ENCODE measurements at places on chromosomes 6 and 20. TPM values are rescaled to one million over a fixed set of nuclear protein-coding genes. Genes with fewer than 3 reads are reported as not detected.

MOG gene
- not detected for total RNA-seq

GRCh38 chr6:33317669-33318425 lies at the start of gene ZBTB22:
Gene ZBTB22 (minus strand): TSS chr6:33317744. CDS start chr6:33316916, 828 bp downstream.
- DNase-seq: peak; percentile 99

ZNF334 gene
- total RNA-seq: 20.5 TPM

DNA sequence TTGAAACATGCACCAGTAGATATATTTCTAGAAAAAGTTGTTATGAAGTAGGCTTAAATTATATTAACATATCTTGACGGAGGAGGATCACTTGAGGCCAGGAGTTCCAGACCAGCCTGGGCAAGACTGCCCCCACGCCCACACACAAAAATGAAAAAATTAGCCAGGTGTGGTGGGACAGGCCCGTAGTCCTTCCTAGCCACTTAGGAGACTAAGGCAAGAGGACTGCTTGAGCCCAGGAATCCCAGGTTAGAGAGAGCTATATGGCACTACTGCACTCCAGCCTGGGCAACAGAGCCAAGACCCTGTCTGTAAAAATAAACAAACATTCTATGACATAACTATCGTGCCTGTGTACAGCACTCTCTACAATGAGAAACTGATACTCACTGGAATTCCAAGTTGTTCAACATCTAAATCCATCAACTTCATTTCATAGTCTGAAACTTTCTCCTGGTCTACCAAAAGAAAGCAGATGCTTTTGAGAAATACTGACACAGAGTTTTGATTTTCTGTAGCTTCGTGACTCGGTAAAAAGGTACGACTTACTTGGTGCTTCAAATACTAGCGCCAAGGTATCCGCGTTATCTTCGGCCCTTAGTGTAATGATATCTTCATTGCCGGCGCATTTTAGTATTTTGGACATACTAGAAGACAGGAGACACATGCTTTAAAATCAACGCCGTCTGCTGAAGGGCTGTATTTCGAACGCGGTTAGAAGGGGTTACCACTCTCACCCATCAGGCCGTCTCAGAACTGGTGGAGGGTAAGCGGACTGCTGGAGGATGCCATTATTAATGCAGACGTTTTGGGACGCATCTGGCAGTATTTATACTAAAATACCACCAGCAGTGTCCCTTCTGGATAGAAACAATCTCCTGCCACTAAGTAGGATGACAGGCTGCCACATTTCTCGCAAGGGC lies 1.3 kb downstream of the PCNA start:
- no peak for DNase-seq

- no peak for DNase-seq
Observed at GRCh38 chr6:80477591-80477990, 371.1 kb downstream of the BCKDHB start.

DNA sequence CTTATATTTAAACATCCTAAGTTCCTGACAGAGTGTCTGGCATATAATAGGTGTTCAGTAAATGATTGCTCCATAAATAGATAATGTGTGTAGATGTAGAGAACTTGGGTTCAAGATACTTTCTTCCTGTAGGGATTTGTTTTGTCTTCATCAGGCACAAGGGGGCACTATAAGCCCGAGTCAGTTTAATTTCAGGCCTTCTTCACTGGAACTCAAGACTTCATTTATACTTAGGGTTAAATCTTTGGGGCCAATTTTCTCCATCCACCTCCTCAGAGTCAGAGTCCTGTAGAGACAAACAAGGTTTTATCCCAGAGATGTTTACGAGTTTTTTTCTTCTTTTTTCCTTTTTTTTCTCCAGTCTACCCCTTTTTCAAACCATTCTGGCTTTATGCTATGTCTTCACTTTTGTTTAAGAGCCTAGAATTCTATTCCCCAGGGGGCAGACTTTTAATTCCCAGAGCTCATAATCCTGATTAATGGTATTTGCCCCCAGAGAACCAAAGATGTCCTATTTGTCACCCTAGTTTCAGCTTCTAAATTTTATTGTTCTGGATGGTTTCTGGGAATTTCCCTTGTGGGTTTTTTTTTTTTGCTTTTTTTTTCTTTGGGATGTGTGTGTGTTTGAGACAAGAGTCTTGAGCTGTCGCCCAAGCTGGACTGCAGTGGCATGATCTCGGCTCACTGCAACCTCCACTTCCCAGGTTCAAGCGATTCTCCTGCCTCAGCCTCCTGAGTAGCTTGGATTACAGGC lies 88.4 kb downstream of the HFE start:
- no peak for DNase-seq

GRCh38 chr20:37299718-37300528 lies 10.5 kb downstream of the MANBAL start:
- DNase-seq: no peak

- no peak for DNase-seq
Observed at GRCh38 chr6:92363111-92363510, 1056.2 kb downstream of the EPHA7 start.

DNA sequence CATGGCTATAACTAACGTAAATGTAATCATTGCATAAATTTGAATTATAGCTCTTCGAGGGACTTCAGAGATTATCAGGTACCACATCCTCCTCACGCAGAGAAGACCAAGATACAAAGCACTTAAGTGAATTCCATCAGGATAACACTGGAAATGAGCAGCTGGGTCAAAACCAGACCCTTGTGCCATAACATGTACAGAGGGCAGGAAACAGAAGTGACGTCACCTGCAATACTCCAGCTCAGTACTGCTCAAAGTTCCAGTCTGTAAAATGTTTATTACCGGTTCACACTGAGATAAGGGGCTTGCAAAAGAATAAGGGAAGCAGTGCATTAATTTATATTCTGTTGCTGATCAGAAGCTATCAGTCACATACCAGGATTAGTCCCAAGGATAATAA lies 45.8 kb downstream of the RGS17 start:
- no peak for DNase-seq

- no peak for DNase-seq
Observed at GRCh38 chr6:34855463-34855862, 32.4 kb downstream of the TAF11 start.

DNA sequence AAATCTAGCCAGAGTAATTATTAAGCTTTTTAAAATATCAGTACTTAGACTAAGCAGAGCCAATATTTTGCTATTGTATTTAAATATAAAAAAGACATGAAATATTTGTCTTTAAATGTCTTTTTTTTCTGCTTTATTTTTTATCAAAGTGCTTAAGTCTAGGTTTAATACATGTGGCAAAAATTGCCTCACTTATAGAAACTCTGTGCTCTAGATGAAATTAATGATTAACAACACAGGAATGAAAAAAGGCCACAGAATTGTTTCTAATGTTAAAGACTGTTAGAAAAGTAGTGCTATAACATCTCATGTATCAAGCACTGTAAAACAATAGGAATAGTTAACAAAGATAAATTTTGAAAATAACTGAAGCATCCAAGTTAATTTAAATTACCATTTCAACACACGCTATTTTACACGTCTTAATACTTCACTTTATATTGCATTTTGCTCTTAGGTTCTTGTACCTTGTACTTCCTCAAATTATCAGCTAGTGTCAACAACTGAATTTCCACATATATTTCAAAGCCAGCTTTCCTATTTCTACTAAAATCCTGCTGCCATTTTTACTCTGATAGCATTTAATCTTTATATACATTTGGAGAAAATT lies 1515.1 kb downstream of the HACE1 start:
- DNase-seq: no peak

GGTLC1 gene
- total RNA-seq: not detected

GRCh38 chr20:10965936-10966470 lies 292.2 kb upstream of the JAG1 start:
- no peak for DNase-seq

TXLNB gene
- 8.0 TPM for total RNA-seq

DNA sequence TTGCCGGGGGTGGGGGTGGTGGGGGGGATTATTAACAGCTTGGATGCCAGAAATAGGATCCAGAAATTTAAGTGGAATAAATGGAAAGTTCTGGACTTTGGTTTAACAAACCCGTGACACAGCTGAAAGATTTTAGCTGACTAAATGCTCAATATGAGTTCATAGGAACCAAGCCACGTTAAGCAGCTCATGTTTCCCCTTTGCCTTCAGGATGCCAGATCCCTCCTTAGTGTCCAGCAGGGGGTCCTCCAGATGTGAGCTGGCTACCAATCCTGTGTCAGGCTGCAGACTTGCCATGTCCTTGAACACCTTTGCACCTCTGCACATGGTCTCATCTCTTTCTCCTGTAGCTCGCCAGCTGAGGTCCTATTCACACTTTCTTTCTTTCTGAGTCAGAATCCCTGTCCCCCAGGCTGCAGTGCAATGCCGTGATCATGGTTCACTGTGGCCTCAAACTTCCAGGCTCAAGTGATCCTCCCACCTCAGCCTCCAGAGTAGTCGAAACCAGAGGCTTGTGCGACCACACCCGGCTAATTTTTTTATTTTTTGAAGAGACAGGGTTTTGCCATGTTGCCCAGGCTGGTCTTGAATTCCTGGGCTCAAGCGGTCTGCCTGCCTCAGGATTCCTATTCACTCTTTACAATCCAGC lies 133.3 kb upstream of the ARMC2 start:
- DNase-seq: no peak

DNA sequence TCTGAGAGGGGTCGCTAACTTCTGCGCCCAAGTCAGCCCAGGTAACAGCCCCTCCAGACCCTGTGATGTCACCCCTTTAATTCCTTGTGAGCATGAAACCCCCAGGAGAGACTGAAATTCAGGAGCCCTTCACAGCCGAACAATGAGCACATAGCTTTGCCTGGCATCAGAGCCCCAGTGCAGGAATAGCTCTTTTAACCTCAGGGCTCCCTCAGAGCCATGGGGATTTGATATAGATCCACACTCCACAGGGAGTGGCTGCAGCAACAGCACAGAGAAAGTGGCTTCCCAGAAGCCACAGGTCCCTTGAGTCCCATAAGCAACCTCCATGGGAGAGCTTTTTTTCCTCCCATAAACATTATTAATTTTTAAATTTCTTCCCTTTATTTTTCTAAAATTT lies 150.0 kb upstream of the MARCKS start:
- no peak for DNase-seq

NMBR gene
- 0.32 TPM for total RNA-seq

SOX4 gene
- 71.0 TPM for total RNA-seq

DNA sequence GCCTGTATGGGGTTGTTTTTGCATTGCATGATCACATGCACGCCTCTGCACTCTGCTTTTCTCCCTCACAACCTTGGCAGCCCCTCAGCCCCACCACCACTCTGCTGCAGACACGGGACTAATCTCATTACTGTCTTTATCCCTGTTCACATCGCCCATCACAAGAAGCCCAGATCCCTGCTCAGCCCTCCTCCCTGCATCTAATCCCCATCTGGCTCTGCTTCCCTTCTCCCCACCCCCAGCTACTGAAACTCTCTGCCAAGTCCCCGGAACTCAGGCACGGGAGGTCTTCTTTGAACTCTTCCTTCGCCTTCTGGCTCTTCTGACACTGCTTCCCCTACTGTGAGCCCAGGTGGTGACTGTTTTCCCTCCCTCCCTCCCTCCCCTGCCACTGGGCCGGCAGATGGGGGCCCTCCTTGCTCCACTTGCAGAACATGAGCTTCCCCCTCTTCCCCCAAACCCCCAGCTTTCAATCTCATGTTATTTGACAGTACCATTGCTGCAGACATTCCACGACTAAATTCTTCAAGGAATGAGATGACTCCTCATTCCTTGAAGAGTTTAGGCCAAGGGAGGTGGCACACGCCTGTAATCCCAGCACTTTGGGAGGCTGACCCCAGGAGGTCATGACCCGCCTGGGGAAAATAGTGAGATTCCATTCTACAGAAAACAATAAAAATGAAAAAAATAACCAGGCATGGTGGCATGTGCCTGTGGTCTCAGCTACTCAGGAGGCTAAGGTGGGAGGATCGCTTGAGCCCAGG lies 21.9 kb upstream of the TULP1 start:
- DNase-seq: peak; percentile 64

PBOV1 gene
- not detected for total RNA-seq

GRCh38 chr20:3077618-3078134 lies 6.3 kb downstream of the OXT start:
- DNase-seq: no peak

TPBG gene
- 27.0 TPM for total RNA-seq

DNA sequence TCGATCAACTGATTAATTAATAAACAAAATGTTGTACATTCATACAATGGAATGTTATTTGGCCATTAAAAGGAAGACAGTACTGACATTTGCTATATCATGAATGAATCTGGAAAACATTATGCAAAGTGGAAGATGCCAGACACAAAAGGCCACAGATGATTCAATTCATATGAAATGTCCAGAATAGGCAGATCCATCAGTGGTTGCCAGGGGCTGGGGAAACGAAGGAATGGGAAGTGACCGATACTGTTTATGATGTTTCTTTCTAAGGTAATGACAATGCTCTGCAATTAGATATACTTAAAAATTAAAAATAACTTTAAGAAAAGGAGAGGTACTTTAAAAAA lies 37.2 kb downstream of the ELOVL5 start:
- DNase-seq: no peak

NNAT gene
- total RNA-seq: 31.4 TPM

DNA sequence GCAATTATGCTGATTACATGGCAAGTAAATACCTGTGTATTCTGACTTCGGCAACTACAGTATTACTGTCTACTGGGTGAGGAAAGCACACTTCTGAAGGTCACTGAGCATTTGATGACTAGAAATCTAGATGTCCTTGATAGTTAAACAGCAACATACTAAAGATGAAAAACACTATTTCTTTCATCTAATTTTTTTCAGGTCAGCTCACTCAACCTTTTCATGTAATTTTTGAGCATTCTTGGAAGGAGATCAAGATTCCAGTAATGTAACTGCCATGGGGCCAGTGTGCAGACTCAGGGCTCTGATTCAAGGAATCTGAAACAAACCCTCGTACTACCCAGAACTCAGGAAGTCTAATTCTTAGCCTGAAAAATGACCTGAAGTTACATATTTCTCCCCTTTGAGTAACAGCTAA lies 222.6 kb upstream of the TAB2 start:
- DNase-seq: no peak

DNA sequence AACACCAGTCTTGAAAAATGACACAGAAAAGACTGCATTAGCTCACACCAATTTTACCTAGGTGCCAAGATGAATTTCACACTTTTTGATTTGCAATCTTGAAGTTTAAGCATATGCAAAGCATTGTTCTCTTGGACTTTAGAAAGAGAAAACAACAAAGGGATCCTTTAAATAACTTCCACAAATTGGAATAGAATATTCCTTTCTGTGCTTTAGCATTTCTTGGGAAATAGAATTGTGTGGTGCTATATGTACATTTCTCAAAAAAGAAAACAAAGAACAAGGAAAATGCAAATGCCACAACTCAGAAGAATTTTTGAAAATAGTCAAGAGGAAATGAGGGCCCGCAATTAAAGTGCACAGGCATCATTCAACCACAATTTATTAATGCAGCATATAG lies 17.0 kb downstream of the HTR1B start:
- DNase-seq: no peak

DNA sequence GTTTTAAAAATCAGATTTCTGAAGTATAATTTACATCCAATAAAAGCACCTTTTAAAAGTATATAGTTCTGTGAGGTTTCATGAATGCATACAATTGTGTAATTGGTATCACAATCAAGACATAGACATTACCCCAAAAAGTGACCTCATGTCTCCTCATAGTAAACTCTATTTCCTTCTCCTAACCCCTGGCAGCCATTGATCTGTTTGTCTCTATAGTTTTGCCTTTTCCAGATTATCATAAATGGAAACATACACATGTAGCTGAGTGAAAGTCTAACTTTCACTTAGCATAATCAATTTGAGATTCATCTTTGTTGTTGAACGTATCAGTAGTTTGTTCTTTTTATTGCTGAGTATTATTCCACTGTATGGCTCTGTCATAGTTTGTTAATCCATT lies 57.6 kb downstream of the SUN5 start:
- no peak for DNase-seq

EGFL8 gene
- 17.6 TPM for total RNA-seq

All from urinary bladder (tissue), 4 donors.